ENCODE measurements at places on chromosomes 2 and 18. TPM values are rescaled to one million over a fixed set of nuclear protein-coding genes. Genes with fewer than 3 reads are reported as not detected.

PDCD1 gene
- 0.12 TPM for polyA plus RNA-seq

TUBB8B gene
- polyA plus RNA-seq = not detected

OTOF gene
- polyA plus RNA-seq = 15.7 TPM

REEP1 gene
- 88.7 TPM for polyA plus RNA-seq

Measured in hindlimb muscle (tissue), 1 donor.